ENCODE measurements at places on chromosomes 5 and 9.

DNA sequence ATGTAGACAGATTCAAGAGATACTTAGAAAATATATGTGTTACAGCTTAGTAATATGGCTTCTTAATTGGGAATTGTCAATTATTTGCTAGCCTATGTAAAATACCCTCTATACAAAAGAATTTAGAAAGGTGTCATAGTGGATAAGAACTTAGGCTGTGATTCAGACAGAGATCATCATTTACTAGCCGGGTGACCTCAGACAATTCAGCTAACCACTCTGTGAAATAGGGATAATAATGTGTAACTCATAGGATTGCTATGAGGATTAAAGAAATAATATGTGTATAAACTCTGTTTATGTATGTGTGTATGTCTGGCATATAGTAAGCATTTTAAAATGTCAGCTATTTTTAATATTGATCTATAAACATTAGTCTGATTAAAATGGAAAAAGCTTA, 5.9 kb upstream of the LARS1 start:
- no peak for DNase-seq

- no peak for DNase-seq
Observed at GRCh38 chr5:86664173-86664572, 46.4 kb downstream of the COX7C start.

DNA sequence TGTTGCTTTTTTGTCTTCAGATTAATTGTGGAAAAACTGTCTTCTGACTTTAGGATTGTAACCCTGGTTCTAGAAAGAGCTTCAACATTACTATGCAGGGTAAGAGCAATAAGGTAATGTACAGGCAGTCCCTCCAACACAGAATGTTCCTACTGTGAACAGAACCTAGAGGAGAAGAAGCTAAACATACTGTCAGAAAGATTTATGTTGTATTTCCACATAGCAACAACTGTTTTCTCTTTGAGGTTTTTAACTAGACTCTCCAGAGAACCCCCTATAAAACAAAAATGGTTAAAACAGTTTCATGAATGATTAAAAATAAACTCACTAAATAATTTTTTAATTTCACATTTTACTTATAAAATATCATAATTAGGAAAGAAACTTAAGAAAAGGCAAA, 64.3 kb upstream of the NAA35 start:
- no peak for DNase-seq

DNA sequence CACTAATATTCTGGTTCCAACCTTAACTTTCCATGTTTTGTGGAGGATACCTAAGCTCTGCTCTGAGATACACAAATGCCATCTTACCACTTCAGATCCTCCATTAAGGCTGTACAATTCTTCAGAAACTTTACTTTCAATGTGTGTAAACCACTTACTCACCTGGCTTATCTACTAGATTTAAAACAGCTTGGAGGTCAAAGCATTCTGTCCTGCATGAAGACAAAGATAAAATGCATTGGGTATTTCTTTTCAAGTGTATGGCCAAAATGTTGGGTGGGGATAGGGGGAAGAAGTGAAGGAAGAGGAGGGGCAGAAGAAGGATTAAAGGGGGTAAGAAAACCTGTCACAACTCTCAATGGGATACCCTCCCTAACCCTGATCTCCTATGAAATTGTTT, 939 bp downstream of the GOLGA1 start:
- no peak for DNase-seq
